SK-N-SH (cell line): ENCODE measurements at places on chromosomes 1 and 21. TPM values are rescaled to one million over a fixed set of nuclear protein-coding genes. Genes with fewer than 3 reads are reported as not detected.
A peak's percentile ranks its signal among the peaks of the same experiment; 100 is the strongest.

DNA sequence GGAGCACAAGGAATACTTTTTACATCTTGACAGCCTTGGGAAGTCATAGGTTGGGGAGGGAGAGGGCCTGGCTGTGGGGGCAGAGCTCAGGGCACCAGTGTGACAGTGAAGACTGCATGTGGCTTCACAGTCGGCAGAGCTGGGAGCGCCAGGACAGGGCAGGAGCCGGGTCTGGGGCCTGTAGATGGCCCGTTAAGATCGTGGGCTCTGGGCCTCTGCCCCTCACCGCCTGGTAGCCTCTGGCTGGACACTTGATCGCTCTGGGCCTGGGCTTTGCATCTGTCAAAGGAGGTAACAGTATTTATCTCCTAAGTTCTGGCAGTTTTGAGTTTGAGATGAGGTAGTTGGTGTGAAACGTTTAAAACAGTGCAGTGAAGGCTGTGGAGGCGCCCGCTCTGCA is 4.8 kb downstream of the SLX9 start:
- no peak for DNase-seq

DNA sequence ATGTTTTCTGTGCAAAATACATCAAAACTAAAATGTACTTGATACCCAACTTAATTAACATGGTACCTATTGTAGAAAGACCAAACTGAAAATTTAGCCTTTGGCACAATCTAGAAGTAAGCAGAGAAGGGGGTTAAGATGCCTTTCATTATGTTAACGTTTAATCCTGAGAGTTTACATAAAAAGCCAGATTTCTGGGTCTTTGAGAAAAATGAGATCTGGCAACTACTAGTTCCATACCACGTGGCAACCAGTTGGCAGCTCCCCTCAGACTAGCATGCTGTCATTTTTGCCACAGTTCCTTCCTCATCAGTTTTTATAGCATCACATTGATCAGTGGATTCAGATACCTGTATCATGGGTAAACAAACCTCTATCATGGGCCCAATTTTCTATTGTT is 1.5 kb downstream of the RO60 start:
- DNase-seq = peak; percentile 19

HNRNPCL1 gene
- not detected in 2 replicates for polyA plus RNA-seq

DNA sequence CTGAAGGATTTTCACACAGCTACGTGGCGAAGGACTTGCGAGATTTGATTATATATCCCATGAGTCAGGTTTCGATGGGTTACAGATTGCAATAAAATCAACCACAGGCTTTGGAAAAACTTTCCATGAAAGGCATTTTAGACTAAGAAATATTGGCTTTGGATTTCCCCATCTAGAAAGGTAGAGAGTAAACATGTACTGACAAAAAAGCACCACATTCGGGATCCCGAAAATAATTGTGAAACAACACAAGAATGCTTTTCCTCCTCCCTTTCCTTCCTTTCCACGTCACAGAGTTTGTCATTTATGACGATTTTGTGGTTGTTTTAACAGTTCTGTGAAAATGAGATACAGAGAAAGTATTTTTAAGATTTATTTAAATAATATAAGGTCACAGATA is 38.5 kb downstream of the TGFB2 start:
- no peak for DNase-seq

HOOK1 gene
- 0.34 and 0.35 TPM in 2 replicates for polyA plus RNA-seq

- DNase-seq = peak; percentile 88
Measured at GRCh38 chr1:210232511-210233215, at the start of gene SERTAD4. TSS of gene SERTAD4 (plus strand) at chr1:210232796. CDS start at chr1:210237961, 5,165 bp downstream.

LAMC1 gene
- polyA plus RNA-seq = 90.4 and 101 TPM in 2 replicates

- DNase-seq = no peak
Measured at GRCh38 chr1:156581661-156582387, 2.3 kb downstream of the TTC24 start.
